ENCODE measurements at places on chromosomes 12 and 14. TPM values are rescaled to one million over a fixed set of nuclear protein-coding genes. Genes with fewer than 3 reads are reported as not detected.

CRIP2 gene
- 37.4 TPM for total RNA-seq

CCDC177 gene
- total RNA-seq = under 0.01 TPM

TAS2R14 gene
- 2.9 TPM for total RNA-seq

RASSF8 gene
- 118 TPM for total RNA-seq

TRIM9 gene
- 0.62 TPM for total RNA-seq

KRT82 gene
- total RNA-seq = not detected

Data from uterine smooth muscle cell (primary cell).